ELR (cell line): ENCODE measurements at places on chromosomes 13 and 19.

DNA sequence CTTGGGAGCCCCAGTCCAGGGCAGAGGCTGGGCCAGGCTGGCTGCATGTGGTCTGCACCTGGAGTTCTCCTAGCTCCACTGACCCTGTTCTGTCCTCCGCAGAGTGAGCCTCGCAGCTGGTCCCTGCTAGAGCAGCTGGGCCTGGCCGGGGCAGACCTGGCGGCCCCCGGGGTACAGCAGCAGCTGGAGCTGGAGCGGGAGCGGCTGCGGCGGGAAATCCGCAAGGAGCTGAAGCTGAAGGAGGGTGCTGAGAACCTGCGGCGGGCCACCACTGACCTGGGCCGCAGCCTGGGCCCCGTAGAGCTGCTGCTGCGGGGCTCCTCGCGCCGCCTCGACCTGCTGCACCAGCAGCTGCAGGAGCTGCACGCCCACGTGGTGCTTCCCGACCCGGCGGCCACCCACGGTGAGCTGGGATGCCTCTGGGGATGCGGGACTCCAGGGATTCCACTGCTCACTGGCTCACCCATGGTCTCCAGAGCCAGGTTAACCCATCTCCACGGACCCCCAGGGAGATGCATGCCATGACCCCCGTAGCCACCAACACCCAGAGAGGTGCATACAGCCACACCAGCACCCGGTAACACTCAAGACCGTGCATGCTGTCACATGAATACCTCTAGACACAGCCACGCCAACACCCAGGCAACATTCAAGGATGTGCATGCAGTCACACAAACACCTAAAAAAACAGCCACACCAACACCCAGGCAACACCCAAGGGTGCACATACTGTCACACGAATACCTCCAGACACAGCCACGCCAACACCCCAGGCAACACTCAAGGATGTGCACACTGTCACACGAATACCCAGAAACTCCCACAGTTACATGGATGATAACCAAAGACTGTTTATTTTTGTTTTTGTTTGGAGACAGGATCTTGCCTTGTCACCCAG is 8.2 kb downstream of the PKN1 start:
- no peak for DNase-seq

DNA sequence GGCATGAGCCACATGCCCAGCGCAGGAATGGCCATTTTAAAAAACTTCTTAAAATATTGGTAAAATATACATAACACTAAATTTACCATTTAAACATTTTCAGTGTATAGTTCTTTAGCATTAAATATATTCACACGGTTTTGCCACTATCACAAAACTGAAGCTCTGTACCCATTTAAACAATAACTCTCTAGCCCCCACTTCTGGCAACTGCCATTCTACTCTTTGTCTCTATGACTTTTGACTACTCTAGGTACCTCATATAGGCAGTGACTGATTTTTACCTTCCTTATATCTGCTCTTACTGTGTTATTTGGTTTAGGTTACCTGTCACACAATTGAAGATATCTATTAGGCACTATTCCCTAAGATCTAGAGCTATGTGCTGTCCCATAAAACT is 2.3 kb upstream of the KBTBD7 start:
- peak; percentile 46 for DNase-seq

DNA sequence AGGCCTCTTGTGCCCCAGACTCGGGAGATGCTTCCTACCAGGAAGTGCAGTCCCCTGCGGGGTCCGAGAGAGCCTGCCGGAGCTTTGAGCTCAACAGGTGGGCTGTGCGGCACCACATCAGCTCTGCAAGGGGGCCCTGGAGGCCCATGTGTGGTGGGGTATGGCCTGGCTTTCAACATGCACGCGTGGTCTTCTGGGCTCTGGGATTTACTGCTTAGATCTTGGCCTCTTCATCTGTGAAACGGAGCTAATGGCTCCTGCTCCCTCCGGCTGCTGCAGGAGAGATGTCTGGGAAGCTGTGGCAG is 18.0 kb downstream of the NDUFB7 start:
- no peak for DNase-seq

GRCh38 chr13:33490461-33491327 is 205.1 kb upstream of the STARD13 start:
- no peak for DNase-seq

DNA sequence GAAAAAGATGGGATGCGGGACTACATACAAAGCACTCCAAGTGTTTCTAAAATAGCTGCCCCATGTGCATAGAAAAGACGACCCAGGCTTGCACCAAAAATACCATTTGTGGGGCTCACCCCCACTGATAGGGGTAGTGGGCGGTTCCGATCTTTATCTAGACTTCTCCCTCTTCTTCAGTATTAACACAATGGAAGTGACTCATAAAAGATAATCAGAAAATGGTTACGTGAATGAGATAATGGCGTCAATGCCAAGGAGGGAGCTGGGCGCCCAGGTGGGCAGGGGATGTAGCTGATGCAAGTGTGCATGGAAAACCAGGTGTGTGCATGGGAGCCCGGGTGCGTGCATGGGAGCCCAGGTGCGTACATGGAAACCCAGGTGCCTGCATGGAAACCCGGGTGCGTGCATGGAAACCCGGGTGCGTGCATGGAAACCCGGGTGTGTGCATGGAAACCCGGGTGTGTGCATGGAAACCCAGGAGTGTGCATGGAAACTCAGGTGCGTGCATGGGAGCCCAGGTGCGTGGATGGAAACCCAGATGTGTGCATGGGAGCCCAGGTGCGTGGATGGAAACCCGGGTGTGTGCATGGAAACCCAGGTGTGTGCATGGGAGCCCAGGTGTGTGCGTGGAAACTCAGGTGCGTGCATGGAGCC is 32.7 kb downstream of the LAMP1 start:
- DNase-seq, result no peak

GRCh38 chr19:45496349-45496953 is 396 bp downstream of the RTN2 start:
- no peak for DNase-seq

DNA sequence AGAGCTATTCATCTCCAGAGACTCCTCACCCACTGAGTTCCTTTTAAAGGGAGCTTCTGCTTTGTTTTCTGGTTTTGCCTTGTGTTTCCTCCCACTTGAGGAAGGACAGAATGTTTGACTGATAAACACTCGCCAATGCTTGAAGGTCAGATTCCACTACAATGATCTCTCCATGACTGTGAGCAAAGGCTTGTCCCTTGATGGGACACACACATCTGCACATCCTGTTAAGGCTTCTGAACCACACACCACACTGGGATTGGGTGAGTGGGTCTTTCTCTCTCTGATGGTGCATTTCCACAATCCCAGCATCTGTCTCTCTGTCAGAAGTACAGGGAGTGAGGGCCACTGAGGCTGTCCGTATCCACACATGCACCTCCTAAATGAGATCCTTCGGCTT is 245.3 kb downstream of the IRS2 start:
- no peak for DNase-seq

DNA sequence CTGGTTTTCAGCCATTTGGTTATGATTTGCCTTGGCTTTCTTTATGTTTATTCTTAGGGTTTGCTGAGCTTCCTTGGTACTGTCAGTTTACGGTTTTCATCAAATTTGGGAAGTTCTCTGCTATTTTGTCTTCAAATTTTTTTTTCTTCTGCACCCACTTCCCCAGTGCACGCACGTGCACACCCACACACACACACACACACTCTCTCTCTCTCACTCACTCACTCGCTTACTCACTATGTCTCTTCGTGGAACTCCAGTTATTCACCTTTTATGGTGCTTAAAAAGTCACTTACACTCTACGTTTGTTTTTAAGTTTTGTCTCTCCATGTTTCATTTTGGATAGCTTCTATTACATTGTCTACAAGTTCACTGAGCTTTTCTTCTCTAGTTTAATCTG is 7.1 kb downstream of the AKAP11 start:
- no peak for DNase-seq

GRCh38 chr13:112054616-112055015 is 12.3 kb upstream of the SOX1 start:
- DNase-seq, result no peak
